Stimulated activated CD4-positive, alpha-beta T cell treated with anti-CD3 and anti-CD28 coated beads, Interleukin-15, amount 100 ng/mL, for 1 hour (primary cell): ENCODE measurements at places on chromosomes 12 and 14.

DNA sequence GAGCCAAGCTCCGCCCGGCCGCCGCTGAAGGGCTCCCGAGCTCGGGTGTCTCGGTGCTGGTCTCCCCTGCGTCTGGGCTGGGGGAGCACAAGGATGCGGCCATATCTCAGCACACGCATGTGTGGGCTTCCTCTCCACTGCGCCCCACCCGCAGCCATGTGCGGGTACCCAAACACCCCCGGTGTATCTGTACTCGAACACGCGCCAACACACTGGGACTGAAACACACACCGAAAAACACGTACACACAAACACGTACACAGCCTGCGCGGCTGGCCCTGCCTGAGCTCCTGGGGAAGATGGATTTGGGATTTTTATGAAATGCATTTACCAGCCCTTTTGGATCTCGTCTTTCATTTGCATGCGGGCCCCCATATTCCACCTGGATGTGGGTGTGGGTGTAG is 897 bp upstream of the TBX3 start:
- DNase-seq = no peak

- DNase-seq = no peak
Measured at GRCh38 chr14:52422650-52423356, 108.7 kb downstream of the PTGER2 start.

- DNase-seq = no peak
Measured at GRCh38 chr14:52244328-52244727, 23.2 kb upstream of the PTGDR start.

GRCh38 chr14:37466623-37467088 is 128.4 kb downstream of the FOXA1 start:
- DNase-seq = no peak

- DNase-seq = no peak
Measured at GRCh38 chr12:70982286-70982685, 61.7 kb upstream of the PTPRR start.

DNA sequence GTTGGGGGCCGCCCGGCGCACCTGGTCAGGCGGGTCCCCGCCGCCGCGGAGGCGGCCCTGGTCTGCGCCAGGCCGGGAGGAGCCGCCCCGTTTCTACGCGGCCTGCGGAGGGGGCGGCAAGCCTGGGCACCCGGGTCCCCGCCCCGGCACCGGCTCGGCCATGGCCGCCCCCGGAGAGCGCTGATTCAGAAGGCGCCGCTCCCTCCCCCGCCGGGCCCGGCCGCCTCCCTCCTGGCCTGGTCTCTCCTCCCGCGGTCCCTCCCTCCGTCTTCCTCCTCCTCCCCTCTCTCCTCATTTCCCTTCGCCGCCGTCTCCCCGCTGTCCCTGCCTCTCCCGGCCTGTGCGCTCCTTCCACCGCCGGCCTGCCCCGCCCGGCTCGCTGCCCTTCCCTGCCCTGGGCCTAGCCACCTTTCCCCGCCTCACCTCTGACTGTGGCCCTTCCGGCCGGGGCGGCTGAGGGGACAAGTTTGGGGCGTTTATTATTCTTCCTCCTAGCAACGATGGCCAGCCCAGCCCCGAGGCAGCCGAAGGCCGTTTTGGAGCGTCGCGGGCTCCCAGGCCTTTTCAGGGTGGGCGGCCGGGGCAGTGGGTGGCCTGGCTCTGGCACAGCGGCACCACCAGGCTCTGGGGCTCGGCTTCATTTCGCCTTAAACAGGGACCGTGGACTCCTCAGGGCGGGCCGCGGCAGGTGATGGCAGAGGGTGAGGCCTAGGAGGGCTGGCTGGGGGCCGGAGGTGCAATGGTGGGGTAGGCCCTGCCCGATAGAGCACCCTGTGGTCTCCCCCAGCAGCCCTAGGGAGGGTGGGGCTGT is 768 bp downstream of the CEP170B start:
- no peak for DNase-seq

- no peak for DNase-seq
Measured at GRCh38 chr12:68375756-68376695, 43.9 kb upstream of the MDM1 start.

- no peak for DNase-seq
Measured at GRCh38 chr12:3365463-3366411, 125.3 kb upstream of the PRMT8 start.

DNA sequence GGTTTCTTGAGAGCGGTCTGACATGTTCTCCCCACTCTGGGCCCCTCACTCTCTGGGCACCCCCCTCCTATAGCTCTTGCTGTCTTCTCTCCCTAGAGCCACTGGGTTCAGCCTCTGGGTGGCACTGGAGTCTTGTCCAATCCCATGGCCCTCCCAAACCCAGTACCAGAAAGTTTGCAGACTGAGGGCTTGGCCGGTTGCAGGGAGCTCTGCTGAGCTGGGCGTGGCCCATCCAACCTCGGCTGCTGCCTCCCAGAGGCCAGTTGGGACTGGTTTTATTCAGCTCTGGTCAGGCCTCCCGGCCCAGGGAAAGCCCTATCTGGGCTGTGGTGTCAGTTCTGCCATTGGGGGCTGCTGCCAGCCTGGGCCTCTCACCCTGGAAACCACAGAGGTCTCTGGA is 37.9 kb downstream of the ISCA2 start:
- no peak for DNase-seq

DNA sequence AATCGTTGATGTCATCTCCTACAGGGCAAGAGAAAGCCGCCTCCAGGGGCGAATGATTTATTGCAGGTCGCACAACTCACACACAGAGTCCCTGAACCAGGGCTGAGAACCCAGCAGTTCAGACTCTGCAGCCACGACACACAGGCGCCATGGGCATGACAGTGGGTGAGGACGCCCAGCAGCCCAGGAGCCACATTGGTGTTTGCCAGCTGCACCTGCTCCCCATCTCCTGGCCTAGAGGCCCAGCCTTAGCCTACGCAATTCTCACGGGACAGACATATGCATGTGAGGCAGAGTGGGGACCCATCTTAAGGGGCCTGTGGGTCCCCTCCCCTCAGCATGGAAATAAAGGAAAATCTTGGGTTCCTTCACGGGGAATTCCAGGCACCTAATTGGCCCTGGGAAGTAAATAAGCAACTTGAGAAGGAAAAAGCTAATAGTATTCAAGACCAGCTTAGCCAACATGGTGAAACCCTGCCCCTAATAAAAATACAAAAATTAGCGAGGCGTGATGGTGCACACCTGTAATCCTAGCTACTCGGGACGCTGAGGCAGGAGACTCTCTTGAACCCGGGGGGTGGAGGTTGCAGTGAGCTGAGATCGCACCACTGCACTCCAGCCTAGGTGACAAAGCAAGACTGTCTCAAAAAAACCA is 69.3 kb downstream of the RIMBP2 start:
- no peak for DNase-seq

- DNase-seq = no peak
Measured at GRCh38 chr12:110807640-110808039, 39.1 kb upstream of the CCDC63 start.

- no peak for DNase-seq
Measured at GRCh38 chr12:122022393-122023338, 982 bp downstream of the BCL7A start.

- no peak for DNase-seq
Measured at GRCh38 chr12:24772813-24773212, 176.1 kb downstream of the BCAT1 start.

DNA sequence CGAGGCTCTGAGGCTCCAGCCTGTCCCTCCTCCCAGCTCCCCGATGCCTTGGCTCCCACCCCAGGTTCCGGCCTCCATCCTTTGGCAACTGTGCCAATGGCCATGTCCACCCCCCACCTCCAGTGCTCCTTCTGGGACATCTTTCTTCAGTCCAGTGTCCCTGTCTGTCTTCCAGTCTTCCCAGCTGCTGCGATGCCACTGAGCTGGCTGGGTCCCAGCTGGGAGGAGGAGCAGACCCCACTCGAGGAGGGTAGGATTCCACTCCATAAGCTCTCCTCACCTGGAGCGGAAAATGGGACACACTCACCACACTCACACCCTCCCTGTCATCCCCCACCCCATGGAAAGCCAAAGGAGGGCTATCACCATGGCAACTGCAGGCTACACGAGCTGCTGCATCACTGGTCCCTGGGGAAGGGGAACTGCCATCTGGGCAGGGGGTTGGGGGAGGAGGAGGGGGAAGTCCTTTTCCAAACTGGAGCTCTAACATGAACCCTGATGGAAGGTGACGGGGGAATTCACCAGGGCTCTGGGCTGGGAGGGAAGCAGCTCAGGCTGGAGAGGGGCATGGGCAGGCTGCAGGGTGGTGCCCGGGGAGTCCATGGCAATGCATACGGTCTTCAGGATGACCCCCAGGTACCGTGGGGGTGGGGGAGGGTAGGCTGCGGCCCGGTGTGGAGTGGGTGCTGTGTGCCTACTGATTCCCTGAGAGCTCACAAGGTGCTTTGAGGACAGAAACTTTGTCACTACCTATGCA is 94.3 kb downstream of the LRRC74A start:
- no peak for DNase-seq

DNA sequence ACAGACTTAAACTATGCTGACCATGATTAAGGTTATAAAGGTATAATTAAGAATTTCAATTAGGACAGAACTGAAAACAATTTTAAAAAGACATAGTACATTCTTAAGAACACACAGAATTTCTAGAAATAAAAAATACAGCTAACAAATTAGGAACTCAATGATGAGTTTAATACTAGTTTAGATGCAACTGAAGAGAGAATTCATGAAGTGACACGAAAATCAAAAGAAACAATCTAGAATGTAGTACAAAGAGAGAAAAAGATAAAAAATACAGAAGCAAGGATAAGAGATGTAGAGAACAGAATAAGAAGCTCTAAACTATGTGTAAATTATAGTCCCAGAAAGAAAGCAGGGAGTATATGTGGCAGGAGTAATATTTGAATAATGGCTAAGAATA is 187.8 kb upstream of the KRR1 start:
- DNase-seq = no peak

DNA sequence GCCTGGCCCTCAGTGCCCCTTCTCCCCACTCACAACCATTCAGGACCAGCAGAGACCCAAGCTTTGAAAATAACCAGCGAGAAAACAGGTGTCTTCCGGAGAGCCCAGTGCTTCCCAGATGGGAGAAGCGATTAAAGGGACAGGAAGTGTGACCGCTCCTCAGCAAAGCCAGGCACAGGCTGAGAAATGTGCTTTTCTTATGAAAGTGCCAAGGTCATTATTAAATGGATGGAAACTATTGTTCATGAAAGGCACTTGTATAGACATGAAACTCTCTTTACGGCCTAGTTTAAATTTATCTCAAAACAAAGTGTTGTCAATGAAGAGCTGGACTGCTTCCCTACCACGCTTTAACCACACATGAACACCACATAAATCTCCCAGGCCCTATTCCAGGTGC is 210.4 kb downstream of the SPTSSA start:
- no peak for DNase-seq

DNA sequence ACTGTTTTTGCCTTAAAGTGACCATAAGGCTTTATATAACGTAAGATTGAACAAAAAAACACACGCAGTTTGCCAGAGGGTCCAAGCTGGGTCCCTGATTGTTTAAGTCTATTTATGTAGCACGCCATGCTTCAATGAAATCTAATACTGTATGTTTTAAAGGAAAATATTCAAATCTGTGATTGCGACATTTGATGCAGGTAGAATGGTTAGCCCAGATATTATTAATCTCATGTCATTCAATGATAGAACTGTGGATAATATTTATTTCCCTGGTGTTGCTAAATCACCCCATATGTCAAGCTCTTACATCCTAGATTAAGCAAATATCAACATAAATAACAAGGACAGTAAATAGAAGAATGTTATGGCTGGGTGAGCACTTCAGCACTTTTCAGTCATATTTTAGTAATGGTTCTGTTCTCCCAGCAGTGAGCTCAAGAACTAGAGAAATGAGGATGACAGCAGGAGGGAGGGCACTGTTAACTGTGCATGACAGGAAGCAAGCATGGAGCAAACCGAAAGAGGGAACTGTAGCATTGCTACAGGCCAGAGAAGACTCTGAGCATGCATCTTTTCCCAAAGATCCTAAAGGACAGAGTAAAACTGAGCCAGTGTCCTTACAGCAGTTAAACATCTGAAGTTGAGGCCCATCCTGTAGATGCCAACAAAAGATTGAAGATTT is 465.7 kb upstream of the MGAT4C start:
- no peak for DNase-seq

DNA sequence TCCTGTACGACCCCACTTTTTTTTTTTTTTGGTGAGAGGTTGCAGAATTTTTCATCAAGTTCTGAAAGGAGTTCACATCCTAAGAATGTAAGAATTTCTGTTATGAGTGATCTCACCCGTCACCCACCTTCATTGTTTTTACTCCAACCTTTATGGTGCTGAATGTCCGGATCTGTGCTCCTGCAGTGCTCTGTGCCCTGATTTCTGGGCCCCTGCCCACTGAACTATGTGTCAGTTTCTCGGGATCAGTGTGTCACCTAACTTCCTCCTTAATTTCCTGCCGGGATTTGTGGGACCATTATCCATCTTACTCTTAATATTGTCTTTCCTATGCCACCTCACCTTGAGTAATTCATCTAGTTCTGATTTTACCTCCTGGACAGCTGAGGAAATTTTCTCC is 11.6 kb downstream of the RASSF8 start:
- DNase-seq = no peak

DNA sequence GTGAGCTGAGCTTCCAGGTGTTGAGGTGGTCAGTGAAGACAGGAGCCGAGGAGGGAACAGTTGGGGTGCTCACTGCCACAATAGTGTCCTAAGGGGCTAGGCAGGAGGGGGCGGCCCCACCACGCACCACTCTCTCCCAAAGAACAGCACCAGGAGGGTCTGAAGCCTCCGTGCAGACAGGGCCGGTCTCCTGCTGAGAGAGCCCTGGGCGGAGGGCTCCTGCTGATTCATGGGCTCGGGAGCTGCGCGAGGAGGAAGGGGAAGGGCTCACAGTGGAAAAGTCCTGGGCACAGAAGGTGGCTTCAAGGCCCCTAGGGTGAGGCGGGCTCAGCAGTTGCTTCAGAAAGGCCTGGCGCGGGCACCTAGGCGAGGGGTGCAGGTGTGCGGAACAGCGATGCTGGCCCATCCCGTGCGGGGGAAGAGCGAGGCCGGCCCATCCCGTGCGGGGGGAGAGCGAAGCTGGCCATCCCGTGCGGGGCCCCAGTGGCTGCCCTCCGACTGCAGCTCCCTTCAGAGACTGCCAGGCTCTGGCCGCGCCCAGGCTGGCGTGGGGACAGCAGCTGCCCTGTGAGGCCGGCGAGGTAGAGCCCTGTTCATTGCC is 176.7 kb downstream of the ADGRD1 start:
- no peak for DNase-seq
